ENCODE measurements at places on chromosomes 7 and 10. TPM values are rescaled to one million over a fixed set of nuclear protein-coding genes. Genes with fewer than 3 reads are reported as not detected.

GRCh38 chr7:17556247-17556956, 257.9 kb downstream of the AHR start:
- no peaks in the 10 kb centered on the region for H3K4me1 ChIP-seq
- H3K27ac ChIP-seq: no peak overlapping the region
- no peak overlapping the region for H3K4me3 ChIP-seq
- no peaks in the 10 kb centered on the region for H3K27me3 ChIP-seq
- DNase-seq: no peak
- no peaks in the 10 kb centered on the region for H3K36me3 ChIP-seq

GRCh38 chr10:10915215-10915614, 102.5 kb upstream of the CELF2 start:
- H3K27me3 ChIP-seq: peaks cover 2% of the 10 kb centered on the region
- H3K36me3 ChIP-seq: no peaks in the 10 kb centered on the region
- no peak overlapping the region for H3K27ac ChIP-seq
- H3K4me3 ChIP-seq: no peak overlapping the region
- no peak for DNase-seq
- no peaks in the 10 kb centered on the region for H3K4me1 ChIP-seq

Gene TMEM139
- 0.74 TPM for total RNA-seq

Gene UCMA
- total RNA-seq: not detected

Gene MSS51
- total RNA-seq: 1.9 TPM

Gene C10orf62
- not detected for total RNA-seq

Measured in activated naive CD4-positive, alpha-beta T cell treated with anti-CD3 and anti-CD28 coated beads for 36 hours (primary cell).